ENCODE measurements at places on chromosomes 11 and 22. TPM values are rescaled to one million over a fixed set of nuclear protein-coding genes. Genes with fewer than 3 reads are reported as not detected.

VSIG10L2 gene
- 0.02 TPM for polyA plus RNA-seq

CARD16 gene
- polyA plus RNA-seq = not detected

YPEL1 gene
- polyA plus RNA-seq = 2.4 TPM

ANO5 gene
- polyA plus RNA-seq = 0.28 TPM

SULT4A1 gene
- 4.1 TPM for polyA plus RNA-seq

SAA4 gene
- not detected for polyA plus RNA-seq

SERHL2 gene
- polyA plus RNA-seq = 3.8 TPM

RASSF10 gene
- polyA plus RNA-seq = not detected

FAM181B gene
- 0.06 TPM for polyA plus RNA-seq

MUC5AC gene
- polyA plus RNA-seq = not detected

MPZL2 gene
- 6.2 TPM for polyA plus RNA-seq

C11orf21 gene
- 0.03 TPM for polyA plus RNA-seq

SCGB1A1 gene
- not detected for polyA plus RNA-seq

KDM4D gene
- 1.1 TPM for polyA plus RNA-seq

APOBEC3H gene
- polyA plus RNA-seq = 0.49 TPM

KCNJ1 gene
- polyA plus RNA-seq = not detected

C11orf87 gene
- polyA plus RNA-seq = 0.49 TPM

CCDC116 gene
- 0.28 TPM for polyA plus RNA-seq

CNGA4 gene
- polyA plus RNA-seq = 0.08 TPM

FAM111A gene
- 8.7 TPM for polyA plus RNA-seq

DDI1 gene
- not detected for polyA plus RNA-seq

UBQLN3 gene
- polyA plus RNA-seq = not detected

WNT7B gene
- 0.13 TPM for polyA plus RNA-seq

GPR137 gene
- 32.9 TPM for polyA plus RNA-seq

C2CD3 gene
- polyA plus RNA-seq = 9.9 TPM

FCHSD2 gene
- polyA plus RNA-seq = 12.7 TPM

GLYATL2 gene
- polyA plus RNA-seq = 0.31 TPM

CASP1 gene
- polyA plus RNA-seq = 0.06 TPM

CAPRIN1 gene
- 93.4 TPM for polyA plus RNA-seq

PRDM10 gene
- polyA plus RNA-seq = 2.7 TPM

SYT12 gene
- 0.52 TPM for polyA plus RNA-seq

NOX4 gene
- polyA plus RNA-seq = 2.2 TPM
